Stimulated activated naive CD4-positive, alpha-beta T cell (primary cell): ENCODE measurements at places on chromosomes 5 and 9.

DNA sequence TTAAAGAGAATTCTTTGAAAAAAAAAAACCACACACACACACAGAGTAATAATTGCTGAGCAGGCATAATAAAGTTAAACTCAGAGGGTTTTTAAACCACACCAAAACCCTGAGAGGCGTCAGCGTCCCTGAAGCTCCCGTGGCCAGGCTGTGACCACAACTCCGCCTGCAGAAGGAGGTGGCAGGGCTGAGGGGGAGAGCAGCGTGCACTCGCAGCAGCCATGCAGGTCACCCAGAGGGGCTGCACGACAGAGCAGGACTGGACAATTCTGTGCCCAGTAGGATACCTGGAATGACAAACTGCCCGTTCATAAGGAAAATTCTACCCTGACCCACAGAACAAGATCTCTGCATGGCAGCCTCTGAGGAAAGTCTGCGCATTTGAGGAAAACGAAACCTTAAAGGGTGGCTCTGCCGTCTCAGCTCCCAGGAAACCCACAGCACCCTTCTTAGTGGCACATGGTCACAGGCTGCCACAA, 44.0 kb downstream of the ROR2 start:
- no peak for DNase-seq

DNA sequence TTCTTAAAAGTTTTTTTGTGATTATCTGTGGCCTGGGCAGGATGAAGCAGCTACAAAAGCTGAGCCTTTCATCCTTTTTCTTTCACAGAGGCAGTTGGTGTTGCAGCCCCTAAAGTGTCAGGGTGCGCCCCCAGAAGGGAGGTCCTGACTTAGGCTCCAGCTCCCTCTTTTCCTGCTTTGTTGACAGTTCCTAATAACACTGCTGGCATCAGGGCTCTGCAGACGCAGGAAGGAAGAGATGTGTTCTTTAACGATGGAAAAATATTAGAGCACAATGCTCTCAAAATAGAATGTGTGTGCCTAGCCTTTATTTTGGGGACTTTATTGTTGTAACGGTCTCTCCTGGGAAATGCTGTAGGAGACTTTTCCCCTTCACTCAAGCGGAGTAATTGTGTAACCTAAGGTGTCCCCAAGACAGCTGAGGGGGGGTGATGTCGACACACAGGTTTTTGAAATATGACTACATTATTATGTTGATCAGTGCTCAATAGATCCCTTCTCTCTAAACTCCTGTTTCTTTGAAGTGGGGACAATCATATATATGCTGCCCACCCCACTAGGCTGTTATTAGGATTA, 135.6 kb downstream of the SEMA6A start:
- no peak for DNase-seq

GRCh38 chr9:137462986-137463930, 4.1 kb upstream of the NSMF start:
- no peak for DNase-seq

GRCh38 chr5:179139111-179139935, 79.2 kb downstream of the ZNF354C start:
- no peak for DNase-seq

GRCh38 chr9:135945969-135946368, 15.2 kb downstream of the UBAC1 start:
- DNase-seq = no peak

GRCh38 chr5:65299861-65300260, 181.9 kb downstream of the ADAMTS6 start:
- DNase-seq = no peak

DNA sequence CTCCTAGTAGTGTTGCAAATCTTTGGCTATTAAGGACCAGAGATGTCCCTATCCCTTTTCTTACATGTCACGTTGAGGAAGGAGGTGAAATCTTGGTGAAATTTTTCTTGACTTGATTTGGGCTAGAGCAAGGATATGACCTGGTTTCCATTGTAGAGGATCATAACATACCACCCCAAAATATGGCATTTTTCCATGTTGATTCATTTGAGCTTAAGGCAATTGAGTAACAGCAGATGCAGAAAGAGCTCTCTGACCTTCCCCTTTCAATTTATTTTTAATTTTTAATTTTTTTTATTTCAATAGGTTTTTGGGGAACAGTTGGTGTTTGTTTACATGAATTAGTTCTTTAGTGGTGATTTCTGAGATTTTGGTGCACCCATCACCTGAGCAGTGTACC, 61.2 kb upstream of the MAP1B start:
- no peak for DNase-seq

- DNase-seq = no peak
These were observed 614.7 kb upstream of the ST8SIA4 start for GRCh38 chr5:101517795-101518194.

DNA sequence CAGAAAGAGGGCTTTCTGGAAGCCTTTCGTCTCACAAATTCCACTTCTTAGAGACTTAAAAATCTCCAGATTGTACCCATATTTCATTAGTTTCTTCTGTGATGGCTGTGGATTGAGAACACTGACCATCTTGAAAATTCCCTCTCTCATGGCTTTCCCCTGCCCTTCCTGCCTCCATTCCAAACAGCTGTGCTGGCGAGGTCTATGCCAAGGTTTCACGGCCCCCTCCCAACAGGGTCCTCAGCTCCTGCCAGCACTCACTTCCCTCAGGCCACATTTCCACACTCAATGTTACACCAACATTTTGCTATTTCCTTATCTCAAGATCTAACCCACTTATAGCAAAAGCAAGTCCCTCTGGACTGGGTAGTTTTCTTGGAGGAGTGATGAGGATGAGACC, 40.3 kb upstream of the EQTN start:
- DNase-seq = no peak

- no peak for DNase-seq
These were observed 14.9 kb downstream of the FAM151B start for GRCh38 chr5:80502800-80503199.

- no peak for DNase-seq
These were observed 13.6 kb downstream of the TICAM2 start for GRCh38 chr5:115588640-115589039.

DNA sequence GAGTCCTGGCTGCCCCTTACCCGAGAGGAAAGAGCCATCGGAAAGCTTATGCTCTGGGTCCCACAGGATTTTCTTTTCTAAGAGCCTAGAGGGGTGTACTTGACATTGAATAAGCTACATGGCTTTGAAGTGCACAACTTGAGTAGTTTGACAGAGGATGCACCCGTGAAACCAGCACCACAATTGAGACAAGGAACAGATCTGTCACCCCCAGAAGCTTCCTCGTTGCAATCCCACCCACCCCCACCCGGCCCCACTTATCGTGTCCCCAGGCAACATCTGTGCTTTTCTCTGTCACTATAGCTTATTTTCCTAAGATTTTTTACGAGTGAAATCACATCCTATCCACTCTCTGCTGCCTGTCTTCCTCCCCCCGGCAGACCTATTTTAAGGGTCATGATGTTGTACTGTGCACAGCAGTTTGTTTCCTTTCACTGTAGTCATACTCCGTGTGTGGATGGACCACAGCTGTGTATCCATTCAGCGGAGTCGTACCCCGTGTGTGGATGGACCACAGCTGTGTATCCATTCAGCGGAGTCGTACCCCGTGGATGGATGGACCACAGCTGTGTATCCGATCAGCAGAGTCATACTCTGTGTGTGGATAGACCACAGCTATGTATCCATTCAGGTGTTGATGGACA, 8.8 kb upstream of the FCN2 start:
- no peak for DNase-seq

DNA sequence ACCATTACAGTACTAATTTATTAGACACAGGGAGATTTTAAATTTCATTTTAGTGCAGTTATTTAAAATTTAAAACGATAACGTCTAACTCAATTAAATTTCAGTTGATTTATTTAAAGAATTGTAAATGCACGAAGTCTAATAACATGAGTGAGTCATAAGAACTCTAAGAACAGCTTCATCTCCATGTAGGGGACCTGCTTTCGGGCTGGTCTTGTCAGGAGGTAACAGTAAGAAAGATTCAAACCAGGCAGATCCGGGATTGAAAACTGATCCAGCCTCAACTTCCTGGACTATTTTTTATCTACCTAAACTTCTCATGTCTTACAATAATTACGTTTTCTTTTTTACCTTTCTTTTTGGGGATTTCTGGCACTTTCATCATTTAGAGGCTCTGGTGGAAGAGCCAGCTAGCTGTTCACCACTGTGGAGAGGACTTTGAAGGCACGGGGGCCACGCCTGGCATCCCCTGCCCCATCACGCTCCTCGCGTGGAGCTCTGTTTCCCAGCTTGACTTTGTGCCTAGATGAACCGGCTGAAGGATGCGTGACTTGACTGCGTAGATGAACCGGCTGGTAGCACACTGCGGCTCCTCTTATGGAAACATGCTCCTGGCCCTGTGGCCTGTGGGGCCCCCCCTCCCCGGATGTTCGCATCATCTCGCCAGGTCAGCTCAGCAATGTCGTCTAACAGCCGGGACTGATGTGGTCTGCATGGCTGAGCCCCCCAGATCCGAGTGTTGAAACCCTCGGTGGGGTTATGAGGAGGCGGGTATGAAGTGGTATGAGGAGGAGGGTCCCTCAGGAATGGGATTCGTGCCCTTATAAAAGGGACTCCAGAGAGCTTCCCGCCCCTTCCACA, 26.0 kb downstream of the NDUFS6 start:
- DNase-seq = no peak

GRCh38 chr5:170522211-170523141, 18.7 kb downstream of the KCNIP1 start:
- DNase-seq = no peak

DNA sequence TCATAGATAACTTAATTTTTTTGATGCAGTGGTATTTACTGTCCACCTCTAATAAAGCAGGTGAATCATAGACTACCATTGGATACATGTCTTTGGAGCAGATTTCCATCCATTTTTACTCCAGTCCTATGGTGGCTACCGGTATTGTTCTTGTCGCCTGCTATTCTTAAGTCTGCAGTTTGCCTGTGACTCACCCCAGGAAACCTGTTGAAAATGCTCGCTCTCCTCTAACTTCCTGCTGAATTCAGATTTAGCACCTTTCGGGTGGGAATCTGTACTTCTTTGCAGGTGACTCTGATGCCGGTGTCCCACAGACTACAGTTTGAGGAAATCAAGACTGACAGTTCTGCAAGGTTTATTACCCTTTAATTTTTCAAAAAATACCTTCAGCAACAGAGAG, 58.8 kb upstream of the DHFR start:
- DNase-seq = no peak

DNA sequence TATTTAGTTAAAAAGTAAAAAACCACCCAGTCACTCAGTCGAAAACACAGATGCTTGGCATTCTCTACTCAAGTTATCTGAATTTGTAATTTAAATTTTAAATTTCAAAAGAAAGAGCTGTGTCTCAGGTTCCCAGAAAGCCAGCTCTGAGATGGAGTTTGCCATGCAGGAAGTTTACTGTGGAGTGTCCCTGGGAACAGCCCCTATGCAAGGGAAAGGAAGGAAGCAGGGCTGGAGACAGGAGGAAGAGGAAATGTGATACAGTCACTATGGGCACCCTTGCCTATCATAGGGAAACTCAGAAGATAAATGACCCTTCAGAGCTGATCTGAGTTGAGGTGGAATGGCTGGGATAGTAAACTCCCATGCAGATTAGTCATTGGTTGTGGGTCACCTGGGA, 408.8 kb upstream of the ACTBL2 start:
- no peak for DNase-seq

- DNase-seq = no peak
These were observed 12.2 kb downstream of the UBAC1 start for GRCh38 chr9:135948968-135949367.

GRCh38 chr9:133637451-133638055, 1.4 kb downstream of the DBH start:
- DNase-seq = no peak

GRCh38 chr5:168424594-168425323, 61.5 kb upstream of the RARS1 start:
- DNase-seq = no peak

GRCh38 chr5:174550026-174550425, 174.4 kb upstream of the MSX2 start:
- no peak for DNase-seq

- no peak for DNase-seq
These were observed 132.7 kb downstream of the PAPPA start for GRCh38 chr9:116286297-116286696.

DNA sequence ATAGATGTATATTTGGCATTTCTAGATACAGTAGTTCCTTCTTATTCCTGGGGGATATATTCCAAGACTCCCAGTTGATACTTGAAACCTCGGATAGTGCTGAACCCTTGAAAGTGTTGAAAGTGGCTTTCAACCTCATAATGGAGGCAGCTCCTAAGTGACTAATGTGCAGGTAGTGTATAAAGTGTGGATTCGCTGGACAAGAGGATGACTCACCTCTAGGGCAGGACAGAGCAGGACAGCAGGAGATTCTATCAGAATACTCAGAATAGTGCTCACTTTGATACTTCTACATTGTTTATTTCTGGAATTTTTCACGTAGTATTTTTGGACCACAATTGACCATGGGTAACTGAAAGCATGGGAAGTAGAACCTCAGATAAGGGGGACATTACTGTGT, 1138.9 kb upstream of the WWC1 start:
- no peak for DNase-seq

GRCh38 chr9:1759009-1759408, 256.1 kb upstream of the SMARCA2 start:
- DNase-seq = no peak

DNA sequence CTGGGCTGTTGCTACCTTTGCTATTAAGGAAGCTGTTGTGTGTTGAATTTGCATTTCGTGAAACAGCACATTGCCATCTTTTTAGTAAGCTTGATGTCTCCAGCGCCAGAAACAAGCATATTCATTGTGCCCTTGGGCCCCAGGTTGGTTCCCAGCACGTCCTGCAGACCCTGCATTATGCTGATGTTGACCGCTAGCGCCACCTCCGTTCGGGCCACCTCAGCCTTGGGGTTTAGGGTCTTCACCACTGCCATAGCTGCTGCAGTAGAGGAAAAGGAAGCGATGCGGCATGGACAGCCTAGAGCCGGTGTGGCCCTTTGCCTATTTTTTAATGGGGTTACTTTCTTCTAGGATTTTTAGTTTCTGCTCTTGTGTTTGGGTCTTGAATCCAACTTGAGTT, 23.8 kb upstream of the OTULIN start:
- no peak for DNase-seq

DNA sequence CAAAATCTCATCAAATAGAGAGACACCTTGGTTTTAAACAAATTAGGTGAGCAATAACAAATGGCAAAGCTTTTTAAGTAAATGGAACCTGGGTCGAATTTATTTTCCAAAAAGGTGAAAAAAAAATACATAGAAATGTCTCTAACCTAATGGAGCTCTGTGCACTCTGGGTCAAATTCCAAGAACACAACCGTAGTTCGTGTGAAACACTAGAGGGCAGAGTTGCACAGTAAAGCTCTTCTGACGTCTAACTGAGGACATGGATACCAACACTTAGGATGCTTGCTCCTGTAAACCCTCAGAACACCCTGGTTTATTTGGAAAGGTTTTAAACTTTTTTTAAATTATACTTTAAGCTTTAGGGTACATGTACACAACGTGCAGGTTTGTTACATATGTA, 18.9 kb downstream of the MARCHF11 start:
- DNase-seq = peak; percentile 7

- DNase-seq = no peak
These were observed 71.5 kb downstream of the PSD2 start for GRCh38 chr5:139867109-139867508.

- no peak for DNase-seq
These were observed 53.7 kb downstream of the SPATA31C2 start for GRCh38 chr9:88084357-88085183.
